ENCODE measurements at places on chromosomes 4 and X. TPM values are rescaled to one million over a fixed set of nuclear protein-coding genes. Genes with fewer than 3 reads are reported as not detected.

- H3K27ac ChIP-seq: no peak overlapping the region
- no peaks in the 10 kb centered on the region for H3K36me3 ChIP-seq
- H3K4me3 ChIP-seq: no peak overlapping the region
- H3K4me1 ChIP-seq: peaks cover 2% of the 10 kb centered on the region
- no peak for DNase-seq
Observed at GRCh38 chrX:21955403-21956189, 15.1 kb downstream of the SMS start.

- no peak overlapping the region for H3K27ac ChIP-seq
- H3K4me1 ChIP-seq: no peaks in the 10 kb centered on the region
- DNase-seq: no peak
Observed at GRCh38 chrX:110210417-110211139, 107.3 kb downstream of the AMMECR1 start.

GRCh38 chrX:150765237-150765636 is 72.0 kb downstream of the MTMR1 start:
- H3K27ac ChIP-seq: no peak overlapping the region
- H3K4me1 ChIP-seq: no peaks in the 10 kb centered on the region
- no peak overlapping the region for H3K4me3 ChIP-seq
- no peak for DNase-seq

GRCh38 chr4:80103629-80104028 is 30.6 kb upstream of the ANTXR2 start:
- no peaks in the 10 kb centered on the region for H3K36me3 ChIP-seq
- no peaks in the 10 kb centered on the region for H3K4me1 ChIP-seq
- H3K27me3 ChIP-seq: no peaks in the 10 kb centered on the region
- H3K4me3 ChIP-seq: no peak overlapping the region
- no peak for DNase-seq
- H3K27ac ChIP-seq: no peak overlapping the region

DNA sequence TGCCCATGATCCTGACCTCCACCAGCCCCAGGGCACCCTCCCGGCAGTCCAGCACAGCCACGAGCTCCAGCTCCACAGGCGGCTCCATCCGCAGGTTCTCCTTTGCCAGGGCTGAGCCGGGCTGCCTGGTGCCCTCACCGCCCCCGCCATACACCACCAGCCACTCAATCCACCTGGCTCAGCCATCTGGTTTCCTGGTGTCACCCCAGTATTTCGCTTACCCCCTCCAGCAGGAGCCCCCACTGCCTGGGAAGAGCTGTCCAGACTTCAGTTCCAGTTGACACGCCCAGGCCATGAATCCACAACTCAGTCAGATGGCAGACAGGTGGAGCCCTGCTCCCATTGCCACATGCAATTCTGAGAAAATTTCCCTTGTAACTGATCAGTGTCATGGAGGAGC is 3.9 kb downstream of the SHISA3 start:
- no peaks in the 10 kb centered on the region for H3K36me3 ChIP-seq
- H3K4me3 ChIP-seq: no peak overlapping the region
- peaks cover 10% of the 10 kb centered on the region for H3K27me3 ChIP-seq
- H3K27ac ChIP-seq: no peak overlapping the region

DNA sequence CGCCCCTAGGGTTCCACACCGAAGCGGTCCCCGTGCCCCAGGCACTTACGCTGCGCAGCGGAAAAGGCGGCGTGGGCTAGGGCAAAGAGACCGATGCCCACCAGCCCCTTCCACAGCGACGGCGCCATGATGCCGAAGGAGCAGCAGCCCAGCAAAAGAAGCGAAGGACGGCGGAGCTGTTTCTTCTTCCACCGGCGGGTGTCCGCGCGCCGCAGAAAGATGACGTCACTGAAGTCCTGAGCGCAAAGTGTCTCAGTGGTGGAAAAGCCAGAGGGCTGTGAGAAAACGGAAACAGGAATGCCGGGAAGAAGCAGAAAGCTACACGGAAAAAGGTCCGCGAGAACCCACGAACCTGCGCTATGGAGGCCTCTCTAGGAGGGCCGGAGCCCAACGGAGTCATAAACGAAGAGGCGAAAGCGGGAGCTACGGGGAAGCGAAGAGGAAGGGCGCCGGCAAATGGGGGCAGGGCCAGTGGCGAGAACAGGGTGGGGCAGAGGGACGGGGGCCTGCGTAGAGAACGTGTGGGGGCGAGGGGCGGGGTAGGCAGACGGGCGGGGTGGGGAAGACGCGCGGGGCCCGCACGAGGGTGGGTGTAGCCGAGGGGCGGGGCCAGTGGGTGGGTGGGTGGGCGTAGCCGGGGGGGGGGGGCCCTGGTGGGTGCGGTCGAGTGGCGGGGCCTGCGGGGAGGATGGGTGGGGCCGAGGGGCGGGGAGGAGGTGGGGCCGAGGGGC is at the start of gene MMGT1:
Gene MMGT1 (minus strand): TSS at position 441 of the 731 bp plus-strand sequence. CDS start 313 bp downstream, at position 128.
- H3K4me3 ChIP-seq: peak within 1 kb of the TSS; percentile 66
- no peaks in the 10 kb centered on the region for H3K27me3 ChIP-seq
- no peaks in the 10 kb centered on the region for H3K36me3 ChIP-seq
- peak within 1 kb of the TSS; percentile 81 for H3K27ac ChIP-seq
- H3K4me1 ChIP-seq: no peaks in the 10 kb centered on the region

DNA sequence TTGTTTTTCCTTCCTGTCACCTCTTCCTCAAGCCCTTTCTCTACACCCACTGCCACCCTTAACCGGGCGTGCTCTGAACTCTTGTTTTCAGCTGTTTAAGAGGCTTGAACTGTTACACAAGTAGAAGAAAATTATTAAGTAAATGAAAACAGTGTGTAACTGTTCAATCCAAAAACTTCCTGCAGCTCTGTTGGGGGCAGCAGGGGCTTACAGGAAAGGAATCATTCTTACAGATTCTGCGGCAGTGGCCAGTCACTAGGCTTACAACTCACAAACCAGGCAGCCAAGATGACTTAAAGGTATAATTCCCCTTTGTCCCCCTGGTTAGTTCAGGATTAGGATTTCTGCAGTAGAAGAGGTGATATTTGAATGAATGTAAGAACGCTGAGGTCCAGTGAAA is 70.2 kb upstream of the ETNPPL start:
- H3K27ac ChIP-seq: no peak overlapping the region
- H3K4me3 ChIP-seq: no peak overlapping the region
- no peak for DNase-seq
- H3K4me1 ChIP-seq: no peaks in the 10 kb centered on the region

- H3K27me3 ChIP-seq: no peaks in the 10 kb centered on the region
- H3K27ac ChIP-seq: no peak overlapping the region
- H3K4me3 ChIP-seq: no peak overlapping the region
- H3K4me1 ChIP-seq: no peaks in the 10 kb centered on the region
- no peaks in the 10 kb centered on the region for H3K36me3 ChIP-seq
Observed at GRCh38 chrX:143231492-143231891, 205.8 kb downstream of the SPANXN4 start.

DNA sequence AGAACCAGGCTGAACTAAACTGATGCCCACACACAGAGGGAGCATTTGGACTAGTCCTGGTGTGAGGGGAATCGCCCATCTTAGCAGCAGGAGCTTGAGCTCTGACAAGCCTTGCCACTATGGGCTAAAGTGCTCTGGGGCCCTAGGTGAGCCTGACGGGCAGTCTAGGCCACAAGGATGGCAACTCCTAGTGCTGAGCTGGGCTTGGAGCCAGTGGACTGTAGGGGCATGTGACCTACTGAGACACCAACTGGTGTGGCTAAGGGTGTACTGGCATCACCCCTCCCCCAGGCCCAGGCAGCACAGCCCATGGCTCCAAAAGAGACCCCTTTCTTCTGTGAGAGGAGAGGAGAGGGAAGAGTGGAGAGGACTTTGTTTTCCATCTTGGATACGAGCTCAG is 14.5 kb downstream of the CENPU start:
- no peaks in the 10 kb centered on the region for H3K27me3 ChIP-seq
- no peak overlapping the region for H3K4me3 ChIP-seq
- no peaks in the 10 kb centered on the region for H3K4me1 ChIP-seq
- H3K27ac ChIP-seq: no peak overlapping the region
- no peak for DNase-seq

GRCh38 chrX:119721926-119722325 is 29.0 kb upstream of the SEPTIN6 start:
- no peak for DNase-seq
- H3K27ac ChIP-seq: no peak overlapping the region
- H3K27me3 ChIP-seq: no peaks in the 10 kb centered on the region
- H3K36me3 ChIP-seq: no peaks in the 10 kb centered on the region
- H3K4me1 ChIP-seq: no peaks in the 10 kb centered on the region

- DNase-seq: no peak
- H3K36me3 ChIP-seq: no peaks in the 10 kb centered on the region
- no peaks in the 10 kb centered on the region for H3K27me3 ChIP-seq
- H3K4me3 ChIP-seq: no peak overlapping the region
Observed at GRCh38 chrX:153440556-153441135, 5.2 kb downstream of the TREX2 start.

- no peaks in the 10 kb centered on the region for H3K27me3 ChIP-seq
- no peak overlapping the region for H3K27ac ChIP-seq
- DNase-seq: no peak
- H3K36me3 ChIP-seq: no peaks in the 10 kb centered on the region
- H3K4me3 ChIP-seq: peak overlapping the region; percentile 59
- no peaks in the 10 kb centered on the region for H3K4me1 ChIP-seq
Observed at GRCh38 chrX:73847991-73848390, 285.0 kb downstream of the CHIC1 start.

GRCh38 chr4:129455482-129455881 is 359.5 kb downstream of the C4orf33 start:
- no peak overlapping the region for H3K4me3 ChIP-seq
- H3K4me1 ChIP-seq: no peaks in the 10 kb centered on the region
- H3K27me3 ChIP-seq: no peaks in the 10 kb centered on the region
- DNase-seq: no peak

- DNase-seq: no peak
- H3K4me3 ChIP-seq: no peak overlapping the region
- H3K36me3 ChIP-seq: no peaks in the 10 kb centered on the region
Observed at GRCh38 chr4:177225605-177226004, 84.1 kb upstream of the NEIL3 start.

GRCh38 chr4:189779281-189779980 is 161.2 kb upstream of the FRG1 start:
- no peak overlapping the region for H3K4me3 ChIP-seq
- no peak overlapping the region for H3K27ac ChIP-seq
- H3K4me1 ChIP-seq: no peaks in the 10 kb centered on the region
- no peak for DNase-seq

GRCh38 chr4:28879178-28879577 is 1841.0 kb upstream of the PCDH7 start:
- no peaks in the 10 kb centered on the region for H3K27me3 ChIP-seq
- H3K36me3 ChIP-seq: no peaks in the 10 kb centered on the region
- H3K27ac ChIP-seq: no peak overlapping the region

DNA sequence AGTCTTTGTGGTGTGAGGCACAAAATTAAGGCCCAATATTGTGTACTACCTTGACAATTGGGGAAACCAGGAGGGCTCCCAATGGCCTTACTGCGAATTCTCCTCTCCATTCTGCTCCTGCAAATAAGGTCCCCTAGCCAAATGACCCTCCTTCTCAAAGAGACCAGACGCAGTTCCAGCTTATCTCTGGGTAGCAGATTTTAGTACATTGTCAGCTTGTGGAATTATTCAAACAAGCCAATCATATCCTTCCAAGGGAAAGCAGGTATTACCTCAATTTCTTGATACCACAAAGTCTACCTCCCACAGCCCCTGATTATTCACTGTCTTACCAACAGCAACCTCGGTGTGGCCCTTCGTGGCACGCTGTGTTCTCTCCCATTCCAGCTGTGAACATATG is 7.8 kb upstream of the ZBTB33 start:
- no peak overlapping the region for H3K4me3 ChIP-seq
- no peaks in the 10 kb centered on the region for H3K36me3 ChIP-seq
- no peaks in the 10 kb centered on the region for H3K4me1 ChIP-seq
- no peak for DNase-seq
- no peak overlapping the region for H3K27ac ChIP-seq

DNA sequence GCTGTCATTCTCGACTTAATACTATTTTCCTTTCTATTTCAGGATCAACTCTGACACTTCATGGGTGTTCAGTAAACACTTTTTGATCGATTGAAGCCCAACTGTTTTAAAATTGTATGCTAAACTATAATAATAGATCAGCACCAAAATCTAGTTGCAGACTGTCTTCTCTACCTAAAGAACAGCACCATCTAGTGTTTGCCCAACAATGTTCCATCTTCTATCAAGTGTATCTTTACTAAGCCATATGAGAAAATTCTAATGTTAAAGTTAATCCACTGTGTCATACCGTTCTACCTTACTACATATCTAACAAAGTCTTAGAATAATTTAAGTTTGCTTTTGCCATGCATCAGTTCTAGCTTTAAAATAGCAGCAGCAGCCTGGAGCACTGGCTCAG is 113.0 kb upstream of the PRDX4 start:
- H3K36me3 ChIP-seq: no peaks in the 10 kb centered on the region
- DNase-seq: no peak
- no peaks in the 10 kb centered on the region for H3K4me1 ChIP-seq
- no peaks in the 10 kb centered on the region for H3K27me3 ChIP-seq

DNA sequence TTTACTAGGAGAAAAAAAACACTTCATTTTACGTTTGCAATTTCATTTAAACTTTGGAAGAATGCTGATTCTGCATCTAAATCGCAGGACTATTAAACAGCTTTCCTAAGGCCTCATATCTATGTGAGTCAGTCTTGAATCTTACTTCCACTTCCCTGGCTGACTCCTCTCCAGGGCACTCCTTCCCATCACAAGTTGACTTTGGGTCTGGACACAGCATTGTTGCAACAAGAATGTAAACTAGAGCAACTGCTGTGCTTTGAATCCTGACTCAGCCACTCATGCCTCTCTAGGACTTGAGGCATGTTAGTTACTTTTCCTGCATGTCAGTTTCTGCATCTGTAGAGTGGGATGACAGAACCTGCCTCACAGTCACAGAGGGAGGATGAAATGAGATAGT is 413.8 kb downstream of the FAT4 start:
- DNase-seq: no peak
- no peaks in the 10 kb centered on the region for H3K36me3 ChIP-seq
- H3K27me3 ChIP-seq: no peaks in the 10 kb centered on the region
- H3K4me3 ChIP-seq: no peak overlapping the region

The AFF2 gene
- total RNA-seq: not detected

The PAGE2 gene
- total RNA-seq: not detected

The GAK gene
- total RNA-seq: 114 TPM

The STPG2 gene
- 0.13 TPM for total RNA-seq

The TLR10 gene
- 52.8 TPM for total RNA-seq

The SSX1 gene
- 0.15 TPM for total RNA-seq

The TMEM47 gene
- total RNA-seq: 0.10 TPM

The RASL11B gene
- not detected for total RNA-seq

The FGD1 gene
- total RNA-seq: 0.08 TPM

The FATE1 gene
- total RNA-seq: not detected

The SLC30A9 gene
- total RNA-seq: 45.6 TPM

The GATA1 gene
- total RNA-seq: 0.36 TPM

The UCP1 gene
- total RNA-seq: not detected

The FHDC1 gene
- total RNA-seq: 0.08 TPM

The SSX4 gene
- total RNA-seq: not detected

The SAP30 gene
- 29.6 TPM for total RNA-seq

The RPS6KA6 gene
- 1.8 TPM for total RNA-seq
